Adipocyte (in vitro differentiated cells): ENCODE measurements at places on chromosomes 5 and 9.
A peak's percentile ranks its signal among the peaks of the same experiment; 100 is the strongest.

- DNase-seq: peak; percentile 26
Measured at GRCh38 chr5:141477044-141477575, 1.3 kb downstream of the PCDHGC3 start.

DNA sequence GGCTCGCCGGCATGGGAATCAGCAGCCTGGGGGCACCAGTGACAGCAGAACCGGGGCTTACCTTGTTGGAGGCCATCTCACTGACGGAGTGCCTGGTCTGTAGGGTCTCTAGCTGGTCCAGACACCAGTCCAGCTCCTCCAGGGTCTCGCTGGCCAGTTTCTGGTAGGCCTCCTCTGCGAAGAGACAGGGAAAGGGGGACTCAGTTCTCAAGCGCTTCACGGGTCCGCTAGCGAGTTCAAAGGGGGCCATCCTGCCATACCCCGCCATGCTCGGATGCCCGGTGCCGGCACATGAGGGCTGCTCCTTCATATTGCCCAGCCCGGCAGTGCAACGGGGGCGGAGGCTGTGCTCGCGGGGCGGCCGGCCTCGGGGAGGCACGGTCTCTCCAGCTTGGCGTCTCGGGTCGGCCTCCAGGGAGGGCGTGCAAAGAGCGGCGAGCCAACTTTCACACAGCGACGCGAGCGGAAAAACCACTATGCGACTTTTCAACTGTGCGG is 456.0 kb downstream of the RAB3C start:
- DNase-seq: peak; percentile 25

GRCh38 chr5:83731638-83732037 is 11.0 kb upstream of the HAPLN1 start:
- no peak for DNase-seq

GRCh38 chr9:99414321-99414720 is 192.2 kb downstream of the SEC61B start:
- no peak for DNase-seq

- peak; percentile 78 for DNase-seq
Measured at GRCh38 chr9:123063177-123063598, 29.7 kb downstream of the GPR21 start.

DNA sequence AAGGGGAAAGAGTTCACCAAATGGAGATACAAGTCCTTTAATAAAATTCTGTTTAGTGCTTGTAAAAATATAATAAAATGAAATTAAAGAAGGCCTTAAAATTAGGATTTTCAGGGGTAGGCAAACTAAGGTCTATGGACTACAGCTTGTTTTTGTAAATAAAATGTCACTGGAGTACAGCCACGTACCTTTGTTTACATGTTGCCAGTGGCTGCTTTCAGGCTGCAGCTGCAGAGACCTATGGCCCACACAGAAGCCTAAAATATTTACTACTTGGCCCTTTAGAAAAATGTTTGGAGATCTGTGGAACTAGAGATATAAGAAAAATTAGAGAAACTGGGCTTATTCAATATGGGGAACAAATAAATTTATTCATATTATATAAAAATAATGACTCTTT is 122.8 kb downstream of the RPS23 start:
- DNase-seq: no peak

DNA sequence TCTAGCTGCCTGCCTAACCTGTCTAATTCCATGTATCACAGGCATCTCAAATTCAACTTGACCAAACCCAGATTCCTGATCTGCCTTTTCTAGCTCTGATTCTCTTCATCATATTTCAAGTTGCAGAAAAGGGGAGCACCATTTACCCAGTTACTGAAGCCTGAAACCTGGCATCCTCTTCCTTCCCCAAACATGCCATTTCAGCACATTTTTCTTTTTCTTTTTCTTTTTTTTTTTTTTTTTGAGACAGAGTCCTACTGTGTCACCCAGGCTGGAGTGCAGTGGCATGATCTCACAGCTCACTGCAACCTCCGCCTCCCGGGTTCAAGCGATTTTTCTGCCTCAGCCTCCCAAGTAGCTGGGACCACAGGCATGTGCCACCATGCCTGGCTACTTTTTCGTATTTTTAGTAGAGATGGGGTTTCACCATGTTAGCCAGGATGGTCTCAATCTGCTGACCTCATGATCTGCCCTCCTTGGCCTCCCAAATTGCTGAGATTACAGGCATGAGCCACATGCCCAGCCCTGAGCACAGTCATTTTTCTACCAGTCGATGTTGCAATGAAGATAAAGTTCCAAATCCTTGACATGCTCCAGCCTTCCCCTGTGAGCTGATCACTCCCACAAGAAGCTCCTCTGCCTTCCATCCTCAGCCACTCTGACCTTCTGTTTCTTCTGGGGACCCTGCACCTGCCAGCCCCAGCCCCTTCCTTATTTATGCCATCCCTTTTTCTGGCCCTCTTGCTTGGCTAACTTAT is 32.2 kb downstream of the ACER2 start:
- DNase-seq: peak; percentile 48

GRCh38 chr9:132048201-132048600 is 31.5 kb downstream of the MED27 start:
- DNase-seq: no peak

- no peak for DNase-seq
Measured at GRCh38 chr5:58872670-58873273, 289.9 kb downstream of the RAB3C start.

DNA sequence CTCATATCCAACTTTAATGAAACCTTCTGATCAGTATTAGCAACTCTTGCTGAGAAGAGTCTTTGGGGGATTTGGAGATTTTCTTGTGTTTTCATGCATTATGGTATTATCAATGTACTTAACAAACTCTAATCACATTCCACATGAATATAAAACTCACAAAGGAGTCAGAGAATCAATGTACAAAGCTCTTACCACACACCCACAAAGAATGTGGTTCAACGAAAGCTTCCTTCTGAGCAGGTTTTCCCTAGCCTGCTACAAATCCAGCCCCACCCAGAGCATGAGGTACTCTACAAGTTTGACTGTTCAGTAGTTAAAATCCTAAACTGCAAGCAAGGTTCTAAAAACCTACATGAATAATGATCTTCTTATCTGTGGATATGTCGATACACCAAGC is 210.1 kb downstream of the TARS1 start:
- DNase-seq: peak; percentile 29

GRCh38 chr5:143135832-143136551 is 267.5 kb downstream of the NR3C1 start:
- DNase-seq: no peak

GRCh38 chr9:125262294-125262991 is 817 bp downstream of the GAPVD1 start:
- DNase-seq: no peak

DNA sequence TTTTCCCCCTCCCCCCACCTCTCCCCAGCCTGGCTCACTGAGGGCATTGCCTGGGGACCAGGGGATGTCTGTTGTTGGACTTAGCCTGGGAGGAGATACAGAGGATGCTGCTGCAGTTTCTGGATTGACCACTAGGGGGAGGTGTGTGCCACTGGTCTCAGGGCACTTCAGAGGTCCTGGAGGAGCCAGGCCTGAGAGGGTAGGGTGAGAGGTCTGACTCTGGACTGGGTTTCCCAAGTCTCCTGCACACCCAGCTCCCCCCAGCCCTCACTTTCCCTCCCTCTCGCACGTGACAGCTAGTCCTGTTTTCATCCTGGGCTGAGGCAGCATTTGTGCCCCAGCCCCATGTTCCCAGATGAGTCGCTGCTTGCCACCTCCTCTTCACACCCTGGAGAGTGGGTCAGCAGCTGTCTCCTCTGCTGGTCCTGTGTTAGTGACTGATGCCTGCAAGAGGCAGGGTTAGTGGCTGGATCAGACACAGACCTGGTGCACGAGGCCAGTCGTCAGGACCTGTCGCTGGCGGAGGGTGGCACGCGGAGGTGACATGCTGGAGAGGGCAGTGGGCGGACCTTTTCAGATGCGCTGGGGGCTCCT is 4.4 kb downstream of the IL3 start:
- DNase-seq: peak; percentile 84

DNA sequence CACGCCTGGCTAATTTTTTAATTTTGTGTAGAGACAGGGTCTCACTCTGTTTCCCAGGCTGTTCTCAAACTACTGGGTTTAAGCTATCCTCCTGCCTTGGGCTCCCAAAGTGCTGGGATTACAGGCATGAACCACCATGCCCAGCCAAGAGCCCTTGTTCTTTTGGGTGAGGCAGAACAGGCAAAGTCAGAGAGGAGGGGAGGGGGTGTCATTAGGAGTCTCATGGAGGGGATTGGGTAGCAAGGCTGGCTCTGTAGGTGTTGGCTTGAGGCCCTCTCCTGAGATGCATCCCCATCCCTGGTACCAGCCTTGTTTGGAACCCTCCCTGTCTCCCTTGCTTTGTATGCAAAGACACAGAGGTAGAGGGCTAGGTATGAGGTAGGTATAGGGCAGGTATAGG is 24.1 kb downstream of the GSN start:
- DNase-seq: no peak

GRCh38 chr5:147487031-147487750 is 22.7 kb downstream of the DPYSL3 start:
- no peak for DNase-seq

- DNase-seq: no peak
Measured at GRCh38 chr9:137342482-137342881, 40.4 kb upstream of the NRARP start.

- no peak for DNase-seq
Measured at GRCh38 chr9:71072587-71072986, 48.8 kb downstream of the TRPM3 start.

GRCh38 chr5:53180538-53180937 is 71.0 kb upstream of the MOCS2 start:
- no peak for DNase-seq

DNA sequence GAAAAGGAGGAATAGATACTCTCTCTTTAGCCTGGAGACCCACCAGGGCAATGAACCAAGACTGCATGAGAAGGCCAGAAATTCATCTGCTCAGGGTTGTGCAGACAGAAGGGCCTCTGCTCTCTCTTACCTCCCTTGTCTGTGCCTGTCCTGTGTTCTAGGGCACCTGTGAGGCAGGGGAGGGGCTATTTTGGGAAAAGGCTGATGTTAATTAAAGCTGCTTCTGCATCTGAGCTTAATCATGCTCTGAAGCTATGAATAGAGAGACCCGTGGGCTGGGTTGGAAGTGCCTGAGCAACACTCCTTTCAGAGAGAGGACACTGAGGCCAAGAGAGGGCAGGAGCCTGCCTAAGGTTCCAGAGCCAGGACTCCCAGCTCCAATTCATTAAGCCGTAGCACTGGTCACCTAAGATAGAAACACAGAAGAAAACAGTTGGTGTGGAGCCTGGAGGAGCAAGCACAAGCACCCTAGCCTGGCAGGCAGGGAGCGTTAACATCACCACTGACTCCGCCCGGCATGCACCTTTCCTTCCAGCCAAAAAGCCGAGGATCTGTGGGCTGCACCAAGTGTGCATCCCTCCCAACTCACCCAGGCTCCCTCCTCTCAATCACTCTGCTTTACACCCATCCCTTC is 31.4 kb upstream of the STING1 start:
- DNase-seq: no peak

GRCh38 chr9:26292943-26293342 is 599.7 kb downstream of the CAAP1 start:
- DNase-seq: peak; percentile 57

- no peak for DNase-seq
Measured at GRCh38 chr5:151224372-151224771, 480 bp upstream of the CCDC69 start.

- no peak for DNase-seq
Measured at GRCh38 chr9:219670-220365, 5.2 kb downstream of the DOCK8 start.
